CD4-positive, alpha-beta T cell treated with Interleukin-6 for 4 hours (primary cell): ENCODE measurements at places on chromosomes 6 and 20.
A peak's percentile ranks its signal among the peaks of the same experiment; 100 is the strongest.

DNA sequence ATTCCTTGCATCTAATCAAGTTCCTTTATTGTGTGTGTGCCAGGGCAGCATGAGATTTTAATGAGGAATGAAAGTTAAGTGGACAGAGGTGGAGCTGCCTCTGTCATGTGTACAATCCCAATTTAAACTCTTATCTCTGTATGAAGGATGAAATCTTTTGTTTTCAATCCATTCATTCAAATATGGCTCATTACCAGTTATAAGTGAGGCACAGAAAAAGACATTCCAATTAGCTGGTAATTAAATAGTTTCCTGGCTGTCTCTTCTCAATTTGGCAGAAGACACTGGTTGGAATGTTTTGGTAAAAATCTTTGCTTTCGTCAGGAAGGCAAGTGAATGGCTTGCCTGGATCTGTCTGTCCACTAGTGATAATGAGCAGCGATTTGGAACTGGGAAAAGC lies 46.4 kb downstream of the CLVS2 start:
- DNase-seq, result no peak

DNA sequence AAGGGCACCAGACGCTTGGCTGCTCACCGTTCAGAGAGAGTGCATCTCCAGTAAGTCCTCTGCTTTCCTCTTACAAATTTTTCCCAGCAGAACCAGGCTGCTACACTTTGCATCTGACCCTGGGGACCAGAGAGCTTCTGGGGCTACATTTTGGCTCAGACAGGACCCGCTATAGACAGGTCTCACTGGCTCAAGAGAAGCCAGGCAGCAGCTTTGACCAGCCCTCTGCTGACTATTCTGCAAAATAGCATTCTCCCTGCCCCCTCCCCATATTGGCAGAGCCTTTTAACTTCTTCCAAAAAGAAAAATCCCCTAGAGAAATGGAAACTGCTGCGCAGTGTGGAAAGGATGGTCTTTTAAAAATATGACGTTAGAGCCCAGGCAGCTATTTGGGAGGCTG lies 37.2 kb downstream of the CPXM1 start:
- DNase-seq, result no peak

- peak; percentile 76 for DNase-seq
Measured at GRCh38 chr6:73262671-73263569, at the start of gene KHDC1. KHDC1 (minus strand) TSS chr6:73263196; CDS start chr6:73242517, 20,679 bp downstream.

- no peak for DNase-seq
Measured at GRCh38 chr6:151317103-151317994, 74.0 kb downstream of the ZBTB2 start.

DNA sequence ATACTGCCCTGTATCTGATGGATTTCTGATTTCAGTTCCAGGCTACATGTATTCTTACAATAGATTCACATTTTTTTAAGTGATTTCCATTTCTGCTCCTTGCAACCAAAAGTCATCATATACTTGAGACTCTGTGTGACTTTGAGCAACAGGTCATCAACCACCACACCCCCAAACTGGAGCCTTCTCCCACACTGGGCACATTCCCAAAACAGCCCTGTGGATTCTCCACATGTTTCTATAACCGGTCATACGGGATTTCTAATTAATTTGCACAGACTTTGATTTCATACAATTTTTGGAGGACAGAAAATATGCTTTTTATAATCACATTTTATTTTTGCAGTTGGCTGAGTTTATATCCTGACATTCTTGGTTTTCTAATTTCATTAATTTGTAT lies 317.2 kb upstream of the ID4 start:
- DNase-seq, result no peak

- no peak for DNase-seq
Measured at GRCh38 chr6:161480421-161481155, 206.7 kb upstream of the AGPAT4 start.

DNA sequence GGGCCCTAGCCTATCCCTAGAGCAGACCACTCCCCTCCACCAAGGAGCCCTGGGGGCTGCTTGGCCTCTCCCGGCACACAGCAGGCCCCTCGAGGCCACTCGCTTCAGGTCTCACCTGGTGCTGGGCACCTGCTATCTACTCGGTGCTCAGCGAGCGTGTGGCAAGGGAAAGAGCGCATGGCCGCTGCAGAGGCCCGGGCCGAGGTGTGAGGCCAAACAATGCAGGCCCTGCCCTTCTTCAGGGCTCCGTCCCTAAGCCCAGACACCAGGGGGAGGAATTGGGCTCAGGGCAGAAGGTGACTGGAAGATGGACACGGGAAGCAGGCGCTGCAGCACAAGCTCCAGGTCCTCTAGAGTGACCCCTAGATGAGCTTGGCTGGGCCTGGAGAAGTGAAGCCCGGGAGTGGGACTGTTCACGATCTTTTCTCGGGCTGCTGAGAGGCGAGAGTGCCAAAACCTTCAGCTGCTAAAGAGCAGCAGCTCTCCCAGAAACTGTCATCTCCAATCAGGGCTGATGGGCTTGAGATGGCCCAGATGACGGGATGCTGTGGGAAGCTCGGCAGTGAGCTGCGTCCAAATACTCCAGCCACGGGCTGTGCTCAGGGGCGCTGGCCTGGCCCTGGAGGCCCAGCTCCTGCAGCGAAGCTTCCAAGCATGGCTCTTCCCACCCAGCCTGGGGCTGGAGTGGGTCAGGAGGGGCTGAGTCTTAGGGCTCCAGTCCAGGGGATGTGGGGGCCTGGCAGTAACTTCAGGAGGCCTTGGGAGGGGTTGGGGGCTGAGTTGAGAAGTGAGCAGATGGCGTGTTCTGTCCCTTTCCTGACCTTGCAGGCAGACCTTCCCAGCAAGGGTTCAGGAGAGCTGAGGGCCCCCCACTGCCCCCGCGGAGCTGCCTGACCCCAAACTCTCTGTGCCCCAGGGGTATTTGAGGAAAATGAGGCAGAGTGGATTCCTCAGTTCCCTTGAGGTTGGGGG lies 43.7 kb downstream of the APCDD1L start:
- no peak for DNase-seq

DNA sequence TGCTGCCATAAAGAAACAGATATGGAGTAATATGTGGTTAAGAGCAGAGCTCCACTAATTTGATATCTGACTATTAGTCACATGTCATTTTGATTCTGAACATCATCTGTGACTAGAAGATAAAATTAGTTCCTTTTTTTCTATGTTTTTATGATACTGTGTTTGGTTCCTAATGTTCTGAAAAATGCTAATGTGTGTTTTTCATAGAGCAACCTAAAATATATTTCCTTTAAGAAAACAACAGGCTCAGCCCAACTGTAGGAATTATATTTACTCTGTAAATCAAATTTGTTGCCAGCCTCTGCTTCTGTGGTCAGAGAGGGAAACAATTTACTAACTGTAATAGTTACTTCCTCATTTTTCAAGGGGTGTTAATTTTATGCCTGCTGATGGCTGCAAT lies 33.3 kb upstream of the TXLNB start:
- no peak for DNase-seq

DNA sequence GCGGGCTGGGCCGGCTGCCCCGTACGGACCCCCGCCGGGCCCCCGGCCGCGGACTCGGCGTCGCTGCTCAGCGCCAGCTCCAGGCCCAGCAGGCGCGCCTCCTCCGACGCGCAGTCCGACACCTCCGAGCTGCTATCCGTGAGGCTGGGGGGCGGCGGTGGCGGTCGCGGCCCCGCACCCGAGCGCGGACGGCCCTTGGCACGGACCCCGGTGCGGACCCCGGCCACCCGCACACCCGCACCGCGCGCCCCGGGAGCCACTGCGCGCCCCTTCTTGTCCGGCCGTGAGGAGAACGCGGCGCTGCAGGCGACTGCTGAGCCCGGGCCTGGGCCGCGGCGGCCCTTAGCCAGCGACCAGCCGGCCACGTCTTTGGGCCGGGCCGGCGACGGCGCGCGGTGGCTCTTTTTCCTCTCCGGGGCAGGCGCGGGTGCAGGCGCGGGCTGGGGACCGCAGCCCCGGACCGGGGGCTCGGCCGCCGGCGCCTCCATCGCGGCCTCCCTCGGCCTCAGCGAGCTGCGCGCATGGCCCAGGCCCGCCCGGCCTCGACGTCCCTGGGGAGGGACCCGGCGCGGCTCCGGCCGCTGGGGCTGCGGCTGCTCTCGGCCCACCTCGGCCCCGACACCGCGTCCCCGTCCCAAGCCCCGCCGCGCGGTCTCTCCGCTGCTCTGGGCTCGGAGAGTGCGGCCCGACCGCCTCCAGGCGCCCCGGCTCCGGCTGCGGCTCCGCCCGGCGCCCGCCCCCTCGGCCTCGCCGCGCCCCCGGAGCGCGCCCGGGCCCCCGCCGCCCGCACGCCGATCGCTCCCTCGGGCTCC lies 12.9 kb upstream of the TLDC2 start:
- DNase-seq, result no peak

GRCh38 chr20:13336308-13337089 lies 115.4 kb downstream of the ISM1 start:
- DNase-seq, result no peak

GRCh38 chr20:3763671-3764601 lies 3.6 kb downstream of the ADISSP start:
- DNase-seq, result no peak

DNA sequence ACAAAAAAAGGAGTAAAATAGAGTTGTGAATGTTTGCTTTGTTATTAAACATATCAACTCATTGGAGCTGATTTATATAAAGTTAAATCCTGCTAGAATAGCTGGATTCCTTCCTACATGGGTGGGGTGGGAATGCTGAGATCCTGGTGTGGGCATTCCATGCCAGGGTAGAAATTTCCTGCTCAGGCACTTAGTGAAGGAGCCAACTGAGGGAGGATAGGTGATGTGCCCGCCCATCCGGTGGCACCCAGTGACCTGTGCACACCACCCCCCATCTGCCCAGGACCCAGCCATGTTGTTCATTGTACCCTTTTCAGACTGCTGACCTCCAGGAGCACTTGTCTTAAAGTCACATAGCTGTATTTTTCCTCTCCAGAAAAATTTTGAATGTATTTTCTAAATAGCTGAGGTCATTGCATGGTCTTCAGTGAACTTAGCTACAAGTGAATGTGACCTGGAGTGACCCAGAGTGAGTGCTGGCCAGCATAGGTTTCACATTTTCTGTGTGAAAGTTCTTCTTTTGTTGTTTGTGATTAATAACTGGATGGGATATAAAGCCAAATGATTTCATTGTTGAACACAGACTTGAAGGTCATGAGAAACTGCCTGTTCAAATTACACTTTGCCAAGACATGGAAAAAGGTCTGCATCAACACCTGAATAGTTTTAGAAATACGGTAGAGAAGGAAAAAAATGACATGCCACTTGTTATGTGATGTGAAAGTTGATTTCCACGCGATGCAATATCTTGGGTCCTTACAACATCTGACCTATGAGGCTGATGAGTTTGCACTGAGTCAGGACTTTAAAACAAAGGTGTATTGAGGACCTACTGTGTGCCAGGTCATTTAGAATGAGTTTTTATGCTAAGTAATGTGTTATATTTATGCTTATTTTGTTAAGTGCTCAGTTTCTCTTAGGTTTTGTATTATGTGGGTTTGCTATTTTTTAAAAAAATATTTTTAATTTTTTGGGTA lies 77.2 kb downstream of the UTRN start:
- DNase-seq, result no peak

DNA sequence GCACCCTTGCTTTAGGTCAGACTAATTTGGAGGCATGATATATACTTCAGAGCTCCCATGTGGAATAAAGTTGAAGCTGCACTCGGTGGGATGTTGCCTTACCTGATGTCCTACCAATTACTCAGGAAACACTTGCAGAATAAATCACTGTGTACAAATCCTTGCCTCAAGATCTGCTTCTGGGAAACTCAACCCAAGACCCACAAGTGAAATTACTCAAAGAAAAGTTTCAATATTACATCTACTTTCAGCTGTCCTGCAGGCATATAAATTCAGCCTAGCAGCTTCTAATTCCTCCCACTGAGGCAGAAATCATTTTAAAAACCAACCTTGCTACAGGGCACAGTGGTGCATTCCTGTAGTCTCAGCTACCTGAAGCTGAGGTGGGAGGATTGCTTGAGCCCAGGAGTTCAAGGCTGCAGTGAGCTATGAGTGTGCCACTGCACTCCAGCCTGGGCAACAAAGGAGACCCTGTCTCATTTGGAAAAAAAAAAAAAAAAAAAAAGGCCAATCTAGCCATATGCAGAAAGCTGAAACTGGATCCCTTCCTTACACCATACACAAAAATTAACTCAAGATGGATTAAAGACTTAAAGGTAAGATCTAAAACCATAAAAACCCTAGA lies 20.7 kb upstream of the DCDC2 start:
- no peak for DNase-seq

DNA sequence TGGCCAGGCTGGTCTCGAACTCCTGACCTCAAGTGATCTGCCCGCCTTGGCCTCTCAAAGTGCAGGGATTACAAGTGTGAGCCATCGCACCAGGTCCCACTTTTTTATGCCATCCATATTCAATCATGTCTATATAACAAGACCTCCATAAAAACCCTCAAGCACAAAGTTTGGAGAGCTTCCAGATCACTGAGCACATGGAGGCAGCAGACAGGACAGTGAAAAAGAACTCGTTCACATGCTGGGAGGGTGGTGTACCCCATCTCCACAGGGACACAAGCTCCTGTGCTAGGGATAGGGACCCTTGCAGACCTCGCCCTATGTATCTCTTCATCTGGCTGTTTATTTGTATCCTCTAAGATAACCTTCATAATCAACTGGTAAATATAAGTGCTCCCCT lies 30.3 kb downstream of the KIF13A start:
- no peak for DNase-seq

DNA sequence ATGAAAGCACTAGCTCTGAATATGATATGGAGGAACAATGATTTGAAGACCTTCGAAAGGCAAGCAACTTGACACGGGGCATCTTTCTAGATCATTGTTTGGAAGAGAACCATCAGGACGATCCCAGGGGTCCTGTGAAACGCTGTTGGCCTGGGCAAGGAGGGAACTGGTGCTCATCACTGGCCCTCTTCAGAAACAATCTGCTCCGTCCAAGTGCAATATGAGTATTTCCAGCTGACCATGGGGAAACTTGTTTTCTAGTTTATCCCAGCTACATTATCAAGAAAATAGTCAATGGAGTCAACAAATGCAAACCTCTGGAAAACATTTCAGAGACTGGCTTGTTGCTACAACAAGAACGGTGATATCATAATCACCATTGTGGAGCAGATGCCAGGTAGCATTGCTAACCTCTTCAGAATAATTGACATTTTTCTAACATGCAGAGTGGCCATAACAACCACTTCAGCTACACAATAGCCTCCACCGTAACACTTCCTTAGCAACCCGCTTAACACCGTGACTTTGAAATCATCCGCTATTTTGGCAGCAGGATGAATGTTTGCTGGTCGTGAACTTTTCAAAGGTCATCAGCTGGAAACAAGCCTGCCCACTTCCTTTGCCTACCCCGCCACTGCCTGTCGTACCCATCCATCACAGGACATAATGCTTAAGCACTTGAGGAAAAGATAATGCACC lies 112.0 kb upstream of the PDE10A start:
- no peak for DNase-seq

- DNase-seq, result no peak
Measured at GRCh38 chr20:53894707-53895384, 175.5 kb downstream of the BCAS1 start.

- peak; percentile 31 for DNase-seq
Measured at GRCh38 chr6:33000055-33000454, 9.3 kb downstream of the HLA-DOA start.

DNA sequence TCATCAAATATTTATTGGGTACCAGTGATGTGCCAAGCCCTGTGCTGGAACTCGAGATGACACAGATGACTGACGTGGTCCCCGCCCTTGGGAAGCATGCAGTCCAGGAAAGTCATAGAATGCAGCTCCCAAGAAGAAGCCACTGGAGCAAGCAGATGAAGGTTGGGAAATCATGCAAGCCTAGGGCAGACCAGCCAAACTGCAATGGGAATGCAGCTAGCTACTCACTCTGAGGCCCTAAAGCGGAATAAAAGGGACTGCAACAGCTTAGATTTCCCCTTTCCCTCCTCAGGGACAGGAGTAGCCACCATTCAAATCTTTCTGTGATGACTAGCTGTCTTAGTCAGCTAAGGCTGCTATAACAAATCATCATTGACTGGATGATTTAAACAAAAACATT lies 152.2 kb downstream of the MAFB start:
- DNase-seq, result no peak
